ENCODE measurements at places on chromosomes 7 and 10.
A peak's percentile ranks its signal among the peaks of the same experiment; 100 is the strongest.

- DNase-seq: no peak
Measured at GRCh38 chr7:106518967-106519366, 142.0 kb downstream of the CCDC71L start.

DNA sequence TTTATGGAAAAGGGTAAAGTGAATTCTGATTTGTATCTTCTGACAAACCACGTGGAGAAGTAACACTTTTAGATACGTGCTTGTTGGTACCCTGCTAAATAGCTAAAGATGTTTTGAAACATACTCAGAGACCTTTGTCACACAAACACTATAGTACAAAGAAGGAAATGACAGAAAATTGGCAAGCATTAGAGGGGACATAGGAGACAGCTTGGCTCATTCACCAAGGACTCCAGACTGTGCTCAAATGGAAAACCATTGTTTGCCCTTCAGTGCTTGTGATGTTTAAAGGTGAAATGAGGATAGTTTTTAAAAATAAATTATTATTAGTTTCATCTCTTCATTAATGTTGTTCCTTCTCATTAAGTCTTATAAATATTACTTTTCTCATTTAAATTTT, 34.0 kb upstream of the CD36 start:
- no peak for DNase-seq

DNA sequence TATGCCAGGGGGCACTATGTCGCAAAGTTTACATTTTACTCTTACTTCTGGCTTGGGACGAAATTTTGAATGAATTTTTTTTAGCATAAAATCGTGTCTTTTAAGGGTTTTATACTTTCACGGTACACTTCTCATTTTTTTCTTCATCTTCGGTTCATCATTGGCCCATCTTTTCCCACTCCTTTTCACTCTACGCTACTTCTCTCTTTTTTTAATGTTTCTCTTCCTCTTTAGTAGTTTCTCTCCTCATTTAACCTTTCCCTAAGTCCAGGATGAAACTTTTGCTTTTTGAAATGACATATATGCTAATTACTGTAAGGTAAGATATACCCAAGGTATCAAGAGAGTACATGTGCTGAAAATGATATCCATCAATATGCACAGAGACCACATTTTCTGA, 39.5 kb downstream of the C7orf33 start:
- DNase-seq: no peak

DNA sequence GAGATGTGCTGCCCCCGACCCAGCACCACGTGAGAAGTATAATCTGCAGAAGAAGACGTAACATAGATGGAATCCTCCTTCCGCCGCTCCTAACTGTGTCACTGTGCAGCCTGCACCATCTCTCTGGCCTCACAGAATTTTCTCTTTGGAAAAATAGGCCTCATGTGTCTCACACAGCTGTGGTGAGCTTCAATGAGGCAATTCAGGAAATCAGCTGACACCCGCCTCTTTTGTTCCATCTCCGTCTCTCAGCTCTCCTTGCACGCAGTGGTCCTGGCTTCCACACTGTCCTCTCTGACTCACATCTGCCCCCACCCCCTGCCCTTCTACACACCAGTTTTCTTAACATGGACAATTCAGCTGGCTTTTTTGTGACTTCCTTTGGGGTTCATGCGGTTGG, 7.2 kb downstream of the C10orf90 start:
- DNase-seq: no peak

DNA sequence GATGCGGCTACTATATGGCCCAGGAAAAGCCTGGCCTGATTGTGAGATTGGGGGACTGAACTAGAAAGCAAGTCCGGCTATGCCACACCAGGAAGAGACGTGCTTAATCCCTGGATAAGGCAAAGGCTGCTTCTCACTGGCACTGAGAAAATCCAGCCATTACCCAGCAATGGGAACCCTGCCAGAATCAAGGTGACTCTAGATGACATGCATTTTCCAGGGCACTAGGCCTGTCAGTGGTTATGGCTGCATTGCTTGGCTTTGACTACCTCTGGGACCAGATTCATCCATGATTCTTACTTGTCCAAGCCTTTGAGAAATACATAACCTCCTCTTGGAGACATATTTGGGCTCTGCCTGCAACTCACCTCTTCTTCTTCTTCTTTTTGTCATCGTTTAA, 317.2 kb downstream of the GRID1 start:
- no peak for DNase-seq

- DNase-seq: no peak
Measured at GRCh38 chr7:158273138-158273651, 314.4 kb downstream of the PTPRN2 start.

DNA sequence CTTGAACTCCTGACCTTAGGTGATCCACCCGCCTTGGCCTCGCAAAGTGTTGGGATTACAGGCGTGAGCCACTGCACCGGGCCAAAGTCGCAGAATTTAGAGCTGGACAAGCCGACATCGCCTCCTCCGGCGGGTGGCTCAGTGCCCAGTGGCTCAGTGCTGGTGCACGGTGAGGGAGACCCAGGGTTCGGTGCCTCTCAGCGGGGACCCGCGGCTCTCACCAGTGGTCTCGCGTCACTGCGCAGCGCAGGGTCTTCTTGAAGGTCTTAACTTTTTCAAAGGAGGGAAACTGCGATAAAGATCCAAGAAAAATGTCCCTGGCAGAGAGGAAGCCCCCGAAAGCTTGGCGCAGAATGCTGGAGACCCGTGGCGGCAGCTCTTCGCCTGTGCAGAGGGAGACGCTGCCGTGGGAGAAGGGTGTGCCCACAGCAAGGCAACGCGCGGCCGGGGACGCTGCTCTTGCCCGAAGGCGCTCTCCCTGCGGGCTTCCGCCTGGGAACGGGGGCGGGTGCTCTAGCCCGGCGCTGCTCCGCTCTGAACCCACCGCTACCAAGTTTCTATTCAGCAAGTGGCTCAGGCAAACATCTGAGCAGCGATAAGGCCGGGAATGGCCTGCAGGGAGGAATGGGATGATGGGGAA, 324.3 kb downstream of the DNAJB6 start:
- DNase-seq: no peak

- no peak for DNase-seq
Measured at GRCh38 chr10:25068152-25069058, 52.0 kb downstream of the THNSL1 start.

DNA sequence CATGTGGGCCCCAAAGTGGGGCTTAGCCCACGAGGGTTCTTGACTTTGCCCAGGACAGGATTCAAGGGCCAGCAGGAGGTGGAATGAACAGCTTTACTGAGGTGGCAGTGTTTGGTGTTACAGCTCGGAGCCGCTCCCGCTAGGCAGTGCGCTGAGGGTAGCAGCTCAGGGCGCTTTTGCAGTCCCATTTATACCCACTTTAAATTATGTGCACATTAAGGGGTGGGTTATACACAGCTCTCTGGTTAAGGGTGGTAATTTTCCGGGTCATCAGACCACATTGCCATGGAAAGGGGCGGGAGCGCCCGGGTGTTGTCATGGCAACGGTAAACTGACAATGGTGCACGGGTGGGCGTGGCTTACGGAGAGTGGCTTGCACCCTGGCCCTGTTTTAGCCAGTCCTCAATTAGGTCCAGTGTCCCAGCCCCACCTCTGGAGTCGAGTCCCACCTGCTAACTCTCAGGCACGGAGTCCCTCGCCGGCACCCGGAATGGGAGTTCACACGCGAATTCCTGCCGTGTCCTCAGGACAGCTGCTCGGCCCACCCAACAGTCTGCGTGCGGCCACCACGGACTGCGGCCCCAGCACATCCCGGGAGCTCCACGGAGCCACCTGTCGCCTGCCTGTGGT, 58.2 kb upstream of the PDGFA start:
- no peak for DNase-seq

- DNase-seq: peak; percentile 92
Measured at GRCh38 chr10:121096617-121097431, 245.7 kb downstream of the WDR11 start.

DNA sequence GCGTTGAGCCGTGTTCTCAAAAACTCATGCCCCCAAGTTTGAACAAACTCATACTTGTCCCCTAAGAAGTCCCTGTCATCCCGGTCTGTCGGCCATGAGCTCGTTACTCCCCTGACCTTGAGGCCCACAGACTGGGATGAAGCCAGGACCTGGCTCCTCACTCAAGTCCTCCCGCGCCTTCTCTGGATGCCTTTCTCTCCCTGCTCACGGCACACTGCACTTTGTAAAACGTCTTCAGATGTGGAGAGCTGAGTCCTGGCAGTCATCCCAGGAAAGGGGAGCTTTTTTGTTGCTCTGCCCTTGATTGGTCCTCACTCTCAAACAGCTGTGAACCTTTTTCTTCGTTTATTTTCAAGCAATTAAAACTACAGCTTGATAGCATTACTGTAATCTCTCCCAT, 110.8 kb downstream of the JAZF1 start:
- no peak for DNase-seq

DNA sequence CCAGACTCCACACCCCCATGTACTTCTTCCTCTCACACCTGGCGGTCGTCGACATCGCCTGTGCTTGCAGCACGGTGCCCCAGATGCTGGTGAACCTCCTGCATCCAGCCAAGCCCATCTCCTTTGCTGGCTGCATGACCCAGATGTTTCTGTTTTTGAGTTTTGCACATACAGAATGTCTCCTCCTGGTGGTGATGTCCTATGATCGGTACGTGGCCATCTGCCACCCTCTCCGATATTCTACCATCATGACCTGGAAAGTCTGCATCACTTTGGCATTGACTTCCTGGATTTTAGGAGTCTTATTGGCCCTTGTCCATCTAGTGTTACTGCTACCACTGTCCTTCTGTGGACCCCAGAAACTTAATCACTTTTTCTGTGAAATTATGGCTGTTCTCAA, 4.8 kb downstream of the OR2A25 start:
- no peak for DNase-seq

DNA sequence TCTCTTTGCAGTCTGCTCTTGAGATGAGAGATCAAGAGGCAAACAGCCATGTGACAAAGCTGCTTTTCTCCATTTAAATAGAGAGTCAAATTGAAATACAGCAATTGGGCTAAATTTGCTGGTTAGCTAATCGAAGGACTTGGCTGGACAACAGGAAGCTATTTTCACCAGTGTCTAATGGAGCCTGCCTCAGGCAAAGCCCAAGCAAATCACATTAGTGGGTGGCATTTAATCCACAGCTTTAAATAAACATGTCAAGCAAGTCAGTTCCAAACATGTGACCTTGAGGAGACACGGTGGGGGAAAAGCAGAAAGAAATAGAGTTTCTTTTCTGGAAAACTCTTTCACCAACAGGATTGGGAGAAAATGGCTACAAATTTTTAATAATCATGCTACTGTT, 180.5 kb upstream of the AOAH start:
- no peak for DNase-seq

- DNase-seq: no peak
Measured at GRCh38 chr10:71638064-71638821, 81.3 kb downstream of the C10orf105 start.

DNA sequence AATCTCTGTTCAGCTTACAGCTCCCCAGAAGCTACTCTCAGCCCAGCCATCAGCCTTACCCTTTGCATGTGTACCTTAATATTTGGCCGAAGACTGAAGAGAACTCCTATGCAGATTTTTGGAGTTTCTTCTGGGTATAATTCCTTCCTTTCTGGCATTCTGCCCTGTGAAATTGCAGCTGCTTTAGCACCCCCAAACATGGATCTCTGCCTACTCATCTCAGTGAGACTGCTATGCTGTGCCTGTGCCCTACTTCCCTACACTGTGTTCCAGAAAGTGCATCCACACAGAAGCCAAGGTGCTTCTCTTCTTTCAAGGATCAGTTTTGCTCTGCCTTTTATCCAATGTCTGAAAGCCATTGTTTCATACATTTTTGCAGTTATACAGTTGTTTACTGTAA, 81.6 kb downstream of the NPY start:
- DNase-seq: no peak

DNA sequence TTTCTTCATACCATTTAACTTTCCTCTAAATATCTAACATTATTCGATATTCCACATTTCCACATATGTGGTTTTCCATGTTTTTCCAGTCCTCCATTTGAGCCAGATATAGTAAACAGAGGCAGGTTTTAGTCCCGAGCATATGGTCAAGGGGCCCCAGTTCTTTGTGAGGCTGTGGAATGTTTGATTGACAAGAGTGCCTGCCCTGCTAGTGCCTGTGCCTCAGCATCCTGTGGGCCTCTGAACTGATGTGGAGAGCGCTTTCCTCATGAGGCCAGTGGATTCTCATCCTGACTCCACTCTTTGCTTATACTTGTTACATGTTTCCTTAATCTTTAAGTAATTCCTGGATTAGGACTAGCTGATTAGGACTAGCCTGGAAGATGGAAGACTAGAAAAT, 58.8 kb downstream of the POM121L12 start:
- DNase-seq: no peak

GRCh38 chr10:116272440-116273283, at the start of gene GFRA1:
GFRA1 (minus strand) TSS chr10:116273206; CDS start chr10:116272029, 1,177 bp downstream.
- DNase-seq: no peak

GRCh38 chr10:18684953-18685352, 25.7 kb downstream of the ARL5B start:
- no peak for DNase-seq

DNA sequence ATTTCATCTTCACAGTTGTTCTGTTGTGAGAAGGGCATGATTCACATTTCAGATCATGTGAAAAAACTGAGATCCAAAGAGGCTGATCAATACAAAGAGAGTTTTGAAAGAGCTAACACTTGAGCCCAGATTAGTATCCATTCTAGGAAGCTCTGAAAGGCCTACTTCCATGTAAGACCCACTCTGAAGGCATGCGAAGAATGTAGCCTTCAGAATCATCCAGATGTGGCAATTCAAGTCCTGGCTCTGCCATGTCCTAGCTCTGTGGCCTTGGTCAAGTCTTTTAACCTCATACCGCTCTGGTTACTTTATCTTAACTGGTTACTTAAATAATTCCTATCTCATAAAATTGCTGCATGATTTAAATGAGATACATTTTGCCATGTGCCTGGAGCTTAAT, 111.1 kb downstream of the FZD1 start:
- DNase-seq: no peak

DNA sequence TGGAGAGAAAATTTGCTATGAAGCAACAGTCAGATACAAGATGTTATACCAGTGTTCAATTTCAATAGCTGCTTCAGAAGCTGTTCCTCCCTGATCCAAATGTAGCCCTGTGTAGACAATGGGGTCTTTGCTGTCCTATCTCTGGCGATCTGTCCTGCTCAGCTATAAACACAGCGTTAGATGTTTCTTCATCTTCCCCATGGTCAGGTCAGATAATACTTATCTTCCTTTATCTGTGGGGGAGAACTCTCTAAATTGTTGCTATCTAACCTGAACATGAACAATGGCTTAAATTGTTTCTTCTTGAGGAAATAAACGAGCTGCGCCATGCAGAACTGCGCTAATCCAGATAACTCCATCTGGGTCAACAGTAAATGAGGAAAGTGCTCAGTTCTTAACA, 15.6 kb upstream of the KIAA1217 start:
- DNase-seq: no peak

DNA sequence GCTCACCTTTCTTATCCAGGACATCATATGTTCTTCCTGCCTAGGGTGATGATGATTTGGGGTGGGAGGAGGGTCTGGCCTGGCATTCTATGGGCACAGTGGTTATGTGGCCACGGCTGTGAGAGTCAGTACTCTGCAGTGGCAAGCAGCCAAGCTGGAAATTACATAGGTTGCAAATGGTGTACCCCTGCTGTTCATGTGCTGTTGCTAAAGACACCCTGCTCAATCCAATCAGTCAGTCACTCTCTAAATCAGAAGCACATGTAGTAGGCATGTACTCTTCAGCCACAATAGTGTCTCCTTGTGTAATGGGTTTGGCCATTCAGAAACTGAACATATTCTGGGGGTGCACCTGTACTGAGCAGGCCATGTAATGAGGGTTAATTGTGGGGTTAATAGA, 449.1 kb upstream of the ANKRD30A start:
- DNase-seq: no peak

- no peak for DNase-seq
Measured at GRCh38 chr7:95863-96260, 96.5 kb upstream of the FAM20C start.

All from retinal pigment epithelial cell (primary cell).